ENCODE measurements at places on chromosomes 6 and 20.

DNA sequence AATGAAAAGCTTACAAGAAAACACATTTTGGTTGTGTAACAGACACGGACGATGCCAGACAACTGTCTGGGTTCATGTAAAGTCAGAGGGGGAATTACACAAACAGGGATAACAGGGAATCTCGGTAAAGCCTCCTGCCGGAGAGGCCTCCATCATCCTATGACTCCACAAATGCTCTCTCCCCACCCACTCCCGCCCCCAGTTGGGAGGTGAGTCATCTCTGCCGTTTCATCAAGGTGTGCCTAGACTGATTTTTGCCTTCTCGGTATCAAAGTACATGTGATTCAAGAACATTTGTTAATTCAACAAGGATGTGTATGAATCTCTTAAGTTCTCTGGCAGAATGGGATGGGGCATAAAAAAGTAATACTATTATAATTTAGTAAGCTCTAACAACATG is 304.9 kb upstream of the PRDM1 start:
- peak; percentile 55 for DNase-seq

- DNase-seq, result no peak
Measured at GRCh38 chr6:143110572-143110971, 49.9 kb downstream of the AIG1 start.

- DNase-seq, result no peak
Measured at GRCh38 chr6:29745855-29746449, 22.7 kb downstream of the HLA-F start.

GRCh38 chr6:85390105-85390728 is 59.7 kb upstream of the NT5E start:
- DNase-seq, result no peak

- DNase-seq, result no peak
Measured at GRCh38 chr6:140048202-140048790, 673.8 kb upstream of the CITED2 start.

- no peak for DNase-seq
Measured at GRCh38 chr6:14876778-14877613, 368.9 kb upstream of the JARID2 start.

- DNase-seq, result peak; percentile 19
Measured at GRCh38 chr20:16803965-16804792, 56.0 kb downstream of the OTOR start.

GRCh38 chr6:14206391-14206790 is 88.8 kb downstream of the CD83 start:
- no peak for DNase-seq

DNA sequence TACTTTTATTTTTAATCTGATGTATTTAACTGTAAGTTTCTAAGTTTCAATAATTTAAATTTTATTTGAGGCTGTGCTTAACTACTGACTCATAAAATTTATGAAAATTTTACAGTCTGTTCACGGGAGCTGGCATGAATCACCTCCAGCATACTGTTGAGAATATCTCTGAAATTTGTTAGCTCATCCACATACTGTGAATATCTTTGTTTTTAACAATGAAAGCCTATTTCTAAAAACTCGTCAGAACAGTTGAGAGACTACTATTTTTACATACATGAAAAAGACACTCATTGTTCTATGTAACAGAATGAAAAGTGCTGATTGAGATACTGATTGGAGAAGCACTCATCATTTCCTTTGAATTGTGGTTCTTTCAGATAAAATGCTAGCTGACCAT is 749.3 kb downstream of the TENT5A start:
- no peak for DNase-seq

DNA sequence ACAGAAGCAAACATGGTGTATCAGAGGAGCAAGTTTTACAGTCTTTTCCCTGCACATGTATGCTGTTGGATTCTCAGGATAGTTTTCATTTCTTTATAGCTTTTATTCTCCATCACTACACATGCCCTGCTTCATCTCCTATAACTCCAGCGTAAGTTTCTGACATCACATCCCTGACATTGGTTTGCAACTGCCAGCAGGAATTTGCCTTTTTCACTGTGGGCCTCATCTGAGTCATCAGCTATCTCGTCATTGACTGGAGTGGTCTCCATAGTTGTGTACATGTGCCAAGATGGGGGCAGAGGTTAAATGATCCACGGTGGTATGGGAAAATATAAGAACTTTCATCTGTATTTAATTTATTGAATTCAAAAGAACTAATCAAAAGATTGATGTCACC is 96.7 kb downstream of the SLX4IP start:
- DNase-seq, result no peak

- DNase-seq, result no peak
Measured at GRCh38 chr20:3848565-3848964, 1.9 kb downstream of the MAVS start.

- DNase-seq, result no peak
Measured at GRCh38 chr20:13613917-13614316, 24.8 kb downstream of the TASP1 start.

- DNase-seq, result no peak
Measured at GRCh38 chr6:52540286-52540902, 36.5 kb downstream of the TRAM2 start.

DNA sequence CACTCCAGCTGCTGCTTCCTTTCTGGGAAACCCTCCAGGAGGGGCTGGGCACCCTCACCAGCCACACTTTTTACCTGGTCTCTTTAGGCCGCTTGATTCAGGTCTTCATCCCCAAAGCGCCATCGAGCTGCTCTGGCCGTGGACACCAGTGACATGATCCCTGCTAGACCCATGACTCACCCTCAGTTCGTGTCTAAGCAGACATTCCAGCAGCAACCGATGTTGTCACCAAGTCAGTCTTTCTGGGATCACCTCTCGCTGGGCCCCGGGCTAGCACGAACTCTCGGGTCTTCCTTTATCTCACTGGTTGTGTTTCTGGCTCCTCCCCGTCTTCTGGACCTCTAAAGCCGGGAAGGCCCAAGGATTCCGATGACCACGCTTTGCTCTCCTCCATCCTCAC is 43.0 kb upstream of the GPR31 start:
- DNase-seq, result no peak

Data from stimulated activated CD4-positive, alpha-beta T cell treated with anti-CD3 and anti-CD28 coated beads, Interleukin-15, amount 100 ng/mL, for 1 hour (primary cell).